ENCODE measurements at places on chromosomes 11 and 22.

GRCh38 chr11:110566577-110566976, 136.8 kb downstream of the FDX1 start:
- DNase-seq = no peak

DNA sequence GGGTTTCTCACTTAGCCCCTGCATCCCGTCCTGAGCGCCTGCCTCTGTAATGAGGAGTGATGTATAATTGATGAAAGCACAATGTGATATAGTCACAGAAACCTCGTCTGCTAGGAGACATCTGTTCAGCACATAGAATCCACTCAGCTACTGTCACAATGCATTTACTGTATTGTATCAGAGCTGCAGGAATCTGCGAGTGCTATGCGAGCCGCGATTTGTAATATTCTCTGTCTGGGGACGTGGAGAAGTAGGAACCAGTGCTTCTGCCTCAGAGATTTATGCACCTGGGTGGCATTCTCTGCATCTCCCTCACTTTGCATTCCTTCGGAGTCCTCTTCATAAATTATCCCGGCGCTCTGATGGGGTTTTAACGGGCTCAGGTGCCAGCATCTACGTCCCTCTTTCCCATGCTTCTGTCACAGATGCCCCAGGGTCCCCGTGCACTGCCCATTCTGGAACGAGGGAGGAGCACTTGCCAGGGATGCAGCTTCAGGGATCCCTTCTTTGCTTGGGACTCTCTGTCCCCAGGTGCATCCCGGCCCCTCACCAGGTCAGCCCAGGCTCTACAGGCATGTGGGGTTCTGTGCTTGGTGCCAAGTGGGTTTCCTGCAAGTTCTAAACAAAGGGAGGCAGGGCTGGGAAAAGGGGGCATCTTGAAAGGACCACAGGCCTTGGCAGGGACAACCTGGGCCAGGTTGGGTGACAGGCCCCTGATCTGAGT, 205.5 kb downstream of the DSCAML1 start:
- no peak for DNase-seq

DNA sequence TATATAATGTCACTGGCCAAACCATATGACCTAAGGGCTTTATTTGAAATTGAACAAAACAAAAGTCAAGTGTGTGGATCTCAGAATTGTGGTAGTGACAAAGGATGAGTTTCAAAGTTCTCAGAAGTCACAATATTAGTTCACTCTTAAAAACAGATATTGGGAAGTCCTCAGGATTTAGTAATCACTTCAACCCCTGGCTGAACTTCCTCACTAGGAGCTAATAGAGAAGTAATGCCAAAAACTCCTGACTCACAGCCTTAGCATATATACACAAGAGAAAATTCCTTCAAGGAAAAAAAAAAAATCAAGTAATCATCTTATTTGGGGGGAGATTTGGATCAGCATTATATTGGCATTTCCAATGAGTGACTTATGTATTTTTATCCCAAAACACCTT, 75.6 kb upstream of the APOA1 start:
- DNase-seq = peak; percentile 81

DNA sequence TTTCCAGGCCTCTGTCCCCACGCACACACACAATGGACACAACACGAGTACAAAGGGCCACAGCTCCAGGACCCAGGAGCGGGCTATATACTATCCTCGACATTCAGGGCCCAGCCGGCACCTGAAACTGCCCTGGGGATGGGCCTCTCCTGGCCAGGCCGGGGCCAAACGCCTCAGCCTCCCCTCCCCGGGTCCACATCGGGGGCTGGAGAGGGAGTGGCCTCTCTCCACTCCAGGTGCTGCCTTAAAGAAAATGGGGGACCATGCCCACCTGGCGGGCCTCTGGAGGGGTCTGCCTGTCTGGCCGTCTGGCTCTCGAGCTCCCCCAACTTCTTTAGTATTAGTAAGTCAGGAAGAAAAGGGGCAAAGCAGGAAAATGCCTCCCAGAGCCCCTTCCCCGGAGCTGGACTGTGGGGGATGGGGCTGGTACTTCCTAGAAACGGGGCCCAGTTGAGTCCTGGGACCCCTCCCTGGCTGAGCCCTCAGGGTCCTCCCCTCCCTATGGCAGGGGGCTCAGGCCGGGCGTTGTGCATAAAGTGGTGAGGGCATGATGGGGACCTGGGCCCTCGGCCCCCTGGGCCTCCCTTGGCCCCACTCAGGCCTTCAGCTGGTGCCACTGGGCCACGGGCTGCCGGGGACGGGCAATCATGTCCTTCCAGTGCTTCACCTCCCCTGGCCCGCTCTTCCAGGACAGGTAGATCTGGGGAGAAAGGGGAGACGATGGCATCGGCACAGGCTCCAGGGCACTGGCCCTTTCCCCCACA, 9.7 kb downstream of the LRRC10B start:
- no peak for DNase-seq

- DNase-seq = peak; percentile 65
These were observed 6.0 kb downstream of the HOATZ start for GRCh38 chr11:111520560-111520959.

- DNase-seq = no peak
These were observed 196.3 kb downstream of the BUD13 start for GRCh38 chr11:116576526-116576925.

- no peak for DNase-seq
These were observed 400.5 kb downstream of the SHANK2 start for GRCh38 chr11:70851907-70852306.

DNA sequence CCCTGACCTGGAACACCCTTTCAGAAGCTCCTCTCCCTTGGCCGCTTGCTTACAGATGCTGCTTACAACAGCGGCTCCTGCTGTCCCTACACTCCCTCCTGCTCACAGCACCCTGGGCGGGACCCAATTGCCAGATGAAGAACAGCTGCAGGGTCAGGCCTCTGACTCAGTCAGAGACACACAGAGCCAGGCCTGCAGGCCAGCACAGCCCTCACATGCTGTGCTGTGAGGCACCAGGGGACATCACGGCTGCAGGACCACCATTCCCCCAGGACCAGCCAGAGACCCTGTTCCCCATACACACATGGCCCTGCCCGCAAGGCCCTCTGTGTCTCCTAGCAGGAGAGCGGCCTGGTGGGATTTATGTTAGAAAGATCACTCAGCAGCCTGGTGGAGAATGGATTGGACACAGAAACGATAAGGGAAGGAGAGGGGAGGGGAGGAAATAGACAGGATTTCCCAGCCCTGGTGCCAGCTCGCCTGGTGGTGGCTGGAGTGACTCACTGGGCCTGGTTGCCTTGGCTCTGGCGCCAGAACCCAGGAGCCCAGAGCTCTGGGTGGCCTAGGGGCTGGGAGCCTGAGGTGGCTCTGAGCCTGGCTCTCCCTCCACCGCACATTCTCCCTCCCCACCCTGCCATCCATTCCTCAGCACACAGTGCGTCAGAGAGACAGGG, 6.7 kb downstream of the CAPN5 start:
- DNase-seq = peak; percentile 94

GRCh38 chr11:44687388-44687787, 39.4 kb upstream of the TSPAN18 start:
- DNase-seq = no peak

DNA sequence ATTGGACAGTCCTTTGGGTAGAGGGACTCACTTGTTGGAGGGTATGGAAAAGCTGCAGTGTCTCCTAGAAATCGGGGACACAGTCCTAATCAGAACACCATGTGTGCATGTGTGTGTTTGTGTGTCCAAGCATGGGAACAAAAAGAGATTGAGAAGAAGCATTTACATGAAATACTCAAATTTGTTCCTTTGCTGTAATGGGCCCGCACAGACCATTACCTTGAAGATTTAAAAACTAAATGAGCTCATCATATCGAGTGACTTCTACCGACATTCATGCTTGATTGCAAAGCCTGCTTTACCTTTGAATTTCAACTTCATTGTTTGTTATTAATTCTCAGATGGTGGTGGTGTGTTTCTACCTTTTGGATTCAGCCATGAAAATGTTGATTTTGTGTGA, 106.9 kb downstream of the ZBTB16 start:
- peak; percentile 35 for DNase-seq

GRCh38 chr11:6156628-6157359, 13.3 kb downstream of the OR52B2 start:
- DNase-seq = no peak

- DNase-seq = no peak
These were observed 21.8 kb upstream of the YWHAH start for GRCh38 chr22:31922534-31922933.

DNA sequence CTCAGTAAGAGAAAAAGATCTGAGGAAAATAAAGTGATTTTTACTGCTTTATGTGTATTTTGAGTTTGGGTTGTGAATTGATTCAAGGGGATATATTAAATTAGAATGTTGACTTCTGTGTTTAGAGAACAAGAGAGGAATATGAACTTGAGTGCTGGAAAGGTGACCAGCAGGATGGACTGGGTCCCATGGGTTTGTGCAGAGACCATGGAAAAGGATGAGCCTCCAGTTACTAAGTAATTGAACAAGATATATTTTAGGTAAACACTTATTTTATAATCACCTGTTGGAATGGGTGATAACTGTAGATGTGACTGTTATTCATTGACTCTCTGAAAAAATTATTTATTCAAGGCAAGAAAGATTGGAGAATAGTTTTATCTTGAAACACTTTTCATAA, 82.0 kb upstream of the TOP3B start:
- no peak for DNase-seq

GRCh38 chr11:64249563-64250414, 1.5 kb upstream of the PLCB3 start:
- no peak for DNase-seq

- DNase-seq = peak; percentile 25
These were observed 4.2 kb upstream of the MPEG1 start for GRCh38 chr11:59216641-59217564.

DNA sequence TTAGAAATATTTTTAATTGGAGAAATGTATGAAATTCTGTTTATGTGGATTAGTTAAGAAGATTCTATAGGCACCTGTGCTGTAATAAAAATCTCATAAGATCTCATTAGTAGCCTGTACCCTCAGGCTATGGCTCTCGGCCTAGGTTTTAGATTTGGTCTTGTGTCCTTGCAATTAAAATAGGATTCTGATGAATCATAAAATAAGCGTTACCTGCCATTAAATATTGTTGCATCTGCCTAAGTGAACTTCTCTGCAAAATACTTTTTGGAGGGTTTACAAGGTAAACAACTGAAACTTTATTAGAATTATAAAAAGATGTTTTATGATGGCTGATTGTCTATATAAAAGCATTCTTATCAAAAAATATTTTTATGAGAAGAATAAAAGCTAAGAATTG, 804.1 kb upstream of the ANO3 start:
- no peak for DNase-seq

DNA sequence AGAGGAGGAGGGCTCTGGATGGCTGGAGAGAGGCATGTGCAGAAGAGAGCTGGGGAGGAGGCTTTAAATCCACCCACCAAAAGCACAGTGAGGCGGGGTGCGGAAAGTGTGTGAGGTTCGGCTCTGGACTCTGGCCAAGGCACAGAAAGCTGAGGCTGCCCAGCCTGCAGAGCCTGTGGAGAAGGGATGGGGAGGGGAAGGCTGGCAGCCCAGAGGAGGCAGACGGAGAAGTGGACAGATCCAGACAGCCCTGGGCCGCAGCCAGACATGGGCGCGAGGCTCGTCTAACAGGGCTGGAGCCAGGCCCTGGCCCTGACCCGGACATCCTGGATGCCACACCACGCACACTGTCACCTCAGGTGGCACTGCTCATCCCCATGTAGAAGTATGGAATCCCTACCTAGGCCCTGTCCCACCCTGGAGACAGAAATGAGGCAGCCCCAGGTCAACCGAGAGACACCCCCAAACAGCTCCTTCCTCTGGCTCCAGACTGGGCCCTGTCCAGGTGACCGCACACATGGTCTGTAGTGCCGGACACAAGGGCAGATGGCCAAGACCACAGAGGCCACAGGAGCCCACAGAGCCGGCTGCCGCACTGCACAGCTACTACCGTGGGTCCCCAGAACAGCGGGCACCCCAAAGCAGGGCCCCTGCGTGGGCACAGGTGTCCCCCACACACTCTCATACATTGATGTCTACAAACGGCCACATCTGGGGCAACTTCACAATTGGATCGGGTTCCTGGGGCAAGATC, 16.6 kb upstream of the MOB2 start:
- DNase-seq = no peak

DNA sequence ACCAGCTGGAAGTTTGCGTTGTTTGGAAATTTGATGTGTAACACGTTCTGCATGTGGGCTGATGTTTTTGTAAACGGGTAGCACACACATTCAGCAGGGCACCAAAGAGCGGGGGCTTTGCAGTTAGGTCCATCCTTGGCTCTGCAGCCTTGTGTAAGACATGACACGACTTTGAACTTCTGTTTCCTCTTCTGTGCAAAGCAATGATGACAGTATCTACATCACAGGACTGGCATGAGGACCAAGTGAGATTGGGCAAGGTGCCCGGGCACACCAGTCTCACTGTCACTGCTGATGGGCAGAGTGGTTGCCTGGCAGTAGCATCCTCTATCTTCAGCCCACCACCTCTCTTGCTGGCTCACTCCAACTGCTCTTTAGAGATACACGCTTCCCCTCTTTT, 3.3 kb downstream of the TCN2 start:
- DNase-seq = no peak

DNA sequence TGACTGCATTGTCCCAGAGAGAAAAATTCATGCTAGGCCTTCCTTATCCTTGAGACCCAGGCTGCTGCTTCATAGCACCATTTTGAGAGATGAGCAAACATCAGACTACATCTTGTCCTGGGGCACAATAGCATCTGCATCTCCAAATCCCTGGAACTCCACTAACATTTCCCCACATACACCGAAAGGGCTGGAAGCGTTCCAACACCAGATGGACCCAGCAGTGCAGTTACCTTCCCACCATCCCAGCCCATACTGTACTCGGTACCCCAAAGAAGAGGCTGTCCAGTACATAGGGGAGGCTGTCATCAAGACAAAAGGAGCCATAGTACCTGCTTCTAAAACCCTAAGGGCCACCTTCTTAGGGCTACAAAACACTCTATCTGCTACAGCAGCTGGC, 547.2 kb upstream of the CHORDC1 start:
- DNase-seq = no peak

DNA sequence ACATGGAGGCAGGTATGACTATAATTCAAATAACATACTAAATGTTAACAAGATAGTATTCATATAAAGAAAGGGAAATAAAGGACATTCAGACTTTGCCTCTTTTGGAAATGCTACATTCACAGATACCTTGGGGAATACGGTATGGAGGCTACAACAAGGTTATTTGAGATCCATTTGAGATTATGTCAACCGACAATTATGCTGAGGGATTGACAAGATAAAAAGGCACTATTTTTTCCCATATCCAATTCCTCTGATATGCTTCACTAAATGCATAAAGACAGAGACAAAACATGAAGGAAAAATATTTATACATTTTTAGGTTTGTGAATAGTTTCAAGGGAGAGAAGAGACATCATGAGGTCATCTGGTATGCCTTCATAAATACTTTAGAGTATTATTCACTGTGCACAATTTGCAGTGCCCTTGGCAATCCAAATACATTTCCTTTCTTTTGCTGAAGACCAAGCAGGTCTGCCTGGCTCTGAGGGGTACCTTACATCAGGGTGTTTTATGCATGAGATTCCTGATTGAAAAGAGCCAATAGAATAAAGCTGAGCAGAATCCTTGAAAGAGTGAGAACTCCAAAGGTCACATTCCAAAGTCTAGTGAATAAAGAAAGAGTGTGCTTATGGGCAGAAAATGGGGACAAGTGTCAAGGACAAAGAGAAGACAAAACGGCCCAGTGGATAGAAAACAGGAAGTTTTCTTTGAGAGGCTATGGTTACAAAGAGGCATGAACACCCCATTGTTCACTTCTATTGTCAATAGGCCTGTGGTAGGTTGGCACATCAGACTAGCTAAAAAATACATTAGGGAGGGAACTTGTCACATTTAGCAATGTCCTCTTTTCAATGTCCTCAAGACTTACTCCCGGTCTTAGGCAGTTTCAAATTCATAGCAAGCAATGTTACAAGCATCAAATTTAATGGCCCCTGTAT, 455.8 kb downstream of the LRRC4C start:
- DNase-seq = no peak

- no peak for DNase-seq
These were observed 90.4 kb downstream of the TTC28 start for GRCh38 chr22:28589102-28589750.
